AG08395 (cell line): ENCODE measurements at places on chromosomes 3 and 15.

DNA sequence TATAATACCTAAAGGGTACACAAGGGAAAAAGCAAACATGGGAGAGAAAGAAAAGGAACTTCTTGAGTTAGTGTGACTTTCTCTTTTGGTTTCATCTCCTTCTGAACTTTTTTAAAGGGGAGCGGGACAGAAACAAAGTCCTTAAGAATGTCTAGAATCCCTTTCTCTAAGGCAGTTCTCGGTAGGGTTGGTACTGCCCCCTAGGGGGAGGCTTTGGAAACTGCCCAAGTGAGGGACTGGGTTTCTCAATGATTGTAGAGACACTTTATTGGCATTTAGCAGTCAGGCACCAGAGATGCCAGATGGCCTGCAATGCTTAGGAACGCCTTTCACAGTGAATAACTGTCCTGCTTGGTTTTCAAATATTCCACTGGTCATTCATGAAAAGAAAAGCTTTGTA, 172.7 kb downstream of the WDR72 start:
- DNase-seq: no peak

DNA sequence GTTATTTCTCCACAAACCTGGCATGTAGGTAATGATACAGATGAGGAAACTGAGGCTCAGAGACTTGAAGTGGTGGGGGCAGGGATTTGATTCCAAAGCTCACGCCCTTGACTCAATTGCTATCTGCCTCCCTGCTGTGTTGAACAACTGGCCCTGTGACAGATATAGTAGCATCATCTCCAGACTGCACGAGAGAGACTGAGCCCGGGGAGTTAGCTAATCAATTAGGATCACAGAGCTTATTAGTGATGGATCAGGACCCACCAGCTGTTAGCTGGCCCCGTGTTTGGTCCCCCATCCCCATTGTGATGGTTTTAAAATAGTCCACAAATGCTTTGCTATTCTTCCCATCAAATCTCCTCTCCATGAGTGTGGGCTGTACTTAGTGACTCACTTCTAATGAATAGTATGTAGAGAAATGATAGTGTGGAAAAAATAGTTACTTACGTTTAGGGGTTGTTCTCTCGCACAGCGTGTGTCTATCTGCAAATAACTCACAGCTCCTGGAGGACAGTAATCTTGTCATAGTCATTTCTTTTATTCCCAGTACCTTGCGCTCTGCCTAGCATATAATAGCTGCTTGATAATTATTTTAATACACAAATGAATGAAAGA, 74.4 kb upstream of the KLF13 start:
- DNase-seq: no peak

GRCh38 chr3:111627092-111627491, 31.9 kb upstream of the ZBED2 start:
- DNase-seq: no peak

DNA sequence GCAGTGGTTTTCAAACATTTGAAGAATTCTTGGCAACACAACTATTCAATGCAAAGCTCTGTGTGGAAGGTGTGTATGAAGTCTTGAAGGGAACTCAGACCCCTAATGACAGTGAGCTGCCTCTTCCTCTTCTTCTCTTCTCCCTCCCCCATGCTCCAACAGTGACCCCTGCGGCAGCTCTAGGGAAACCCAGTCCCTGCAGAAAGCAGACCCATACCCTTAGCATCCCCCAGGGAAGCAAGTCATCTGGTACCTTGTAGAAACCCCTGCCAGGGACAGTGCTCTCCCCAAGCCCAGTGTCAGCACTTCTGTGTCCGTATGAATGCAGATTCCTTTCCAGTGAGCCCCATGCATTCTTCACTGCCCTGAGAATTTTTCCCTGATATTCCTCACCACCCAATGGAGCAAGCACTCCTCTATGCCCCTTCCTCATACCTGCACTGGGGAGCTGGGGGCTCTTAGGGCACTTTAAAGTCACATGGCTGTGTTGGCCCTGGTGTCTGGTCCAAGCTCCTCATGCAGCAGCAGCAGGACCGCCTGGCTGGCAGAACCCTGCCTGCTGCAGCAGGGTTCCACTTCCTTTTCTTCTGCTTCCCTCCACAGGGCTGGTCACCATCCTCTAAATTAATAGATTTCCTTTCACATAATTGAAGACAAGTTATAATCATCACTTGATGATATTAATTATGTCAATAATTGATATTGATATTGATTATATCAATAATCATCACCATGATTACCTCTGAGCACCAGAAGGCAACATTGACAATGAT, 442.5 kb downstream of the EPHB1 start:
- no peak for DNase-seq

- DNase-seq: peak; percentile 11
These were observed 1.1 kb downstream of the KCNH8 start for GRCh38 chr3:19149368-19149767.

- no peak for DNase-seq
These were observed 53.3 kb upstream of the NR2C2 start for GRCh38 chr3:14894085-14894484.

DNA sequence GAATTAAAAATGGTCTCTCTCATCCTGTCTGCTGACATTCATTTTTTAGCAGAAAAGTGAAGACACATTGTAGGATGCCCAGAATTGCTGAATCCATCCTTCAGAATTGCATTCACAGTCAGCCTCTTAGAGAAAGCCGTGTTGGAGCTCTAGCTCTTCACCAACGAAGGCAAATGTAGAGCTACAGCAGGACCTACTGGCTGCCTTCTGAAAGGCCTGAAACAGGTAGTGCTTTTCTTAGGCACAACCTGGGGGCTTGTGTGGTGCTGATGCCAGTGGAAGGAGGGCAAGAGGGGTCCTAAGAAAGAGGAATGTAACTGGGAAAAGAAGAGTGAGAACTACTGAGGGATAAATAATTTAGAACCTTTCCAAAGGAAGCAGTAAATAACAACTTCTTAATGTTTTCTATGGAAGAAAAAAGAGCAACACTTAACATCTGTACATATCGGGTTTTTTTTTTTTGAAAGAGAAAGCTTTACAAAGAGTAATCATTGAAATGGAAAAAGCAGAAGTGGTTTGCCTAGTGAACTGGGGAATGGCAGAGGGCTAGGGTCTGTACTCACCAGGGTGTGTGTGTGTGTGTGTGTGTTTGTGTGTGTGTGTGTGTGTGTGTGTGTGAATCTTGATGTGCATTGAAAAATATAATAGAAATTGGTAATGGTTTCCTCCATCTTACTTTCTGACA, 297.8 kb downstream of the SATB1 start:
- DNase-seq: no peak

- DNase-seq: no peak
These were observed 76.1 kb upstream of the DCLK3 start for GRCh38 chr3:36840453-36840921.

GRCh38 chr3:167843886-167844285, 108.4 kb downstream of the SERPINI1 start:
- DNase-seq: no peak

DNA sequence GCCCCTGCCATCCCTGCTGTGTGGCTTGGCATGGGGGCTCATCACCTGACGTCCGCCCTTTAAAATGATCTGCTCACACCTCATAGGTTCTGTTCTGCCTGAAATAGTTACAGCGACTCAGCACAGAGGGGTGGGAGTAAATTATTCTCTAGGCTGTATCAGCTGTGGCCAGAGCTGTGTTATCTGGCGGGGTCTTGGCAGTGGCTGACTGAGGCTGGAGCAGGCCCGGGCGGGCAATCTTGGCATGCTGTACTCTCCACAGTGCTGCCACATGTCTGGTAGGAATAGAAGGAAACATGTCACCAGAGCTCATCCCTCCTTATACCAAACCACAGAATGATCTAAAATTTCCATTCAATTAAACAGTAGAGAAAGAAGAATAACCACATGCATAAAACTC, 499.9 kb upstream of the LMCD1 start:
- DNase-seq: no peak

- DNase-seq: no peak
These were observed 88.8 kb upstream of the TSEN2 start for GRCh38 chr3:12395349-12396012.

DNA sequence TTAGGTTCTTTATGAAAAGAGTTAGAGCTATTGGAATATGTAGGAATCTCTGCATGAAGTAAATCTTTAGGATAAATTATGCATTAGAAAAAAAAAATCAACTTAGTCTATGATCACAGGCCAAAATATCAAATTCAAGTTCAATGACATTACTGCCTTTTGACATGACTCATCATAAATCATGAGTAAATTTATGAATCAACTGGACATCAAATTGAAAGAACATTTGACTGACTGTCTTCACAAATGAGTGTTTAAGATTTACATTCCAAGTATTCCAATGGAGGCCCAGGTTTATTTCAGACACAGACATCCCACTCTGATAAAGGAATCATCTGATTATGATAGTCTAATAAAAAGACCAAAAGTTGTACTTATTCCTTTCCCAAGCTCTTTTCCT, 192.8 kb upstream of the TTC14 start:
- DNase-seq: no peak

DNA sequence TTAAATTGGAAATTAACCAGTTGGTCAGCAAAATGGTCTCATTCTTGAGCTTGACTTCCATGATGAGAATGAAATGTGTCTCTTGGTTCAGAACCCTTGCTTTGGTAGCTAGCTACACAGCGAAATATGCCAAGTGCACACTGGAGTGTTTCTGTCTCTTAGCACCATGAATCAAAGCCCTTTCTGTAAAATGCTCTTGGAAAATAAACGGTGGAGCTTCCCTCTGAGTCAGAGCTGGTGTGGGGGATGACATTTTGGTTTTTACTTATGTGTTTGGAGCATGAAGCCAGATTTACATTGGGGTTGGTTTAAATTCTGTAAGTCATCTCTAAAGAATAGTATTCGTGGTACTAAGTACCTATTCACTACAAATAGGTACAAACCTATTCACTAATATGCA, 85.1 kb upstream of the NANOGP8 start:
- DNase-seq: peak; percentile 2

DNA sequence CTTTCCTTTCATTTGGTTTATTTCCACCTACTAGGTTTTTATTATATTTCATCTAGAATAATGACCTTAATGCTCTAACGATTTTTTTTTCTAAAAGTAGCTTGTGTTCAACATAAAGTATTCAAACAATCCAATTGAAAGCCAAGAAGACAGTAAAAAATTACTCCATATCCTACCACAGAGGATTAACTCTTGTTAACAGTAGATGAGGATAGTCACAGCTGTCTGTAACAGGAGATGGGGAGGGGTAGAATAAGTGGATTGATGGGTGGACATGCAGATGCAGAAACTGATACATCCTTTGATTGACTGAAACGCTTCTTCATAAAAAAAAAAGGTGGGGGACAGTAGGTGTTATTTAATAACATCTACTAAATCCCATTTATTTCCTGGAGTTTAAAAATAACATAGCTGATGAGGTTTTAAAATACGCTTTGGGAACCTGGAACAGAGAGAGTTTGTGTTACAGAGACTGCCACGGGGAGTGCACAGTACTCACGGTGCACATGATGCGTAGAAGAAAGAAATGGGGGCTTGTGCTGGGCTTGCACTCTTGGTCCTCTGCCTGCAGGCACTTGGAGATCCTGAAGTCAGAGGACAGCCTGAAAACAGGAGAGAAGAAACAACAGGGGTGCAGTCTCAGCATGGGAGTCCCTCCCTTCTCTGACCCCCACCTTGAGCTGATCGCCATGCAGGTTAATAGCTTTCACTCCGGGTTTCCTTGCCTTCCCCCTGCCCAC, 226.7 kb downstream of the THSD4 start:
- no peak for DNase-seq

- no peak for DNase-seq
These were observed 36.6 kb downstream of the MUC20 start for GRCh38 chr3:195757438-195757770.

- DNase-seq: peak; percentile 82
These were observed at the start of gene EEFSEC for GRCh38 chr3:128153156-128154041. EEFSEC (plus strand) TSS chr3:128153481; CDS start chr3:128153508, 27 bp downstream.

DNA sequence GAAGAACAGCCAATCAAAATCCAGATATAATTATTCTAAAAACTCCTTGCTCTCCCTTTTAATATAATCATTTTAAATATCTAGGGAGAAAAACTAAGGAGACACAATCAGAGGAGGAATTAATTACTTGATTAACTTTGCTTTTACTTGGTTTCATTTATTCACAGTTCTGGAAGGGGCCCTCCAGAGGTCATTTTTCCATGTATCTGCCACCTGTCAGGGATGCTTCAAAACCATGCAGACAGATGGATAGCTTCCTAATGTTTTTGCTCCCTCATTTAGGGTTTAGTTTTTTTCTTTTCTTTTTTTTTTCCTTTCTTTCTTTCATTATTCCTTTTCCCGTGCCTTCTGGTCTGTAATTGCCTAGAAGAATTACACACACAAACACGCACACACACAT, 438.1 kb upstream of the ARPP21 start:
- no peak for DNase-seq

DNA sequence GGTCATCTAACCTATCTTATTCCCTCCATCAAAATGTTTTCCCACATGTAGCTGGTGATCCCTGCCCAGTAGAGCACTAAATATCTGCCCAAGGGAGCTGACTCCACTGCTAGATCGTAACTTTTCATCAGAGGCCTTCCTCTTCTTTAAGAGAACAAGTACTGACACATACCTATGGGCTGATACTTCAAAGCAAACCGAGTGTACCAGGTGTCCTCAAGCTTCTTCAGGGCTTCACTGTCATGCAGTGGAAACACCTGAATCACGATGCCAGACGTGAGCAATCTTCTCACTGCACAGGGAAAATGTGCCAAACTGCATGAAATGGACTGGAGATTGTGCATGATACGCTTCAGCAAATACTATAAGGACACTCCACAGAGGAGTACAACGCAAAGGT, 41.6 kb downstream of the ANO10 start:
- DNase-seq: no peak

DNA sequence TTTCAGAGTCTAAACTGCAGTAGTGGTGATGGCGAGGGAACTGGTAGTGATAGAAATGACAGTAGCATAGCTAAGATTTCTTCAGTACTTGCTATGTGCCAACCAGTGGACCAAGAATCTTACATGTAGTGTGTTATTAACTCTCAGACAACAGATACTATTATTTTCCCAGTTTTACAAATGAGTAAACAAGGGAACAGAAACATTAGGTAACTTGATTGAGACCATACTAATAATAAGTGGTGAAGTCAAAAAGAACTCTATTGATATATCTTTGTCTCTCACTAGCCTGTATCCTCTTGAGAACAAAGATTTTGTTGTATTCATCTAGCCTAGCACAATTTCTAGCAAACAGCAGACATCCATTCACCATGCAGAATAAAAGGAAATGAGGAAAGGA, 250.1 kb downstream of the ZBTB20 start:
- no peak for DNase-seq

GRCh38 chr3:13235079-13235478, 161.8 kb upstream of the IQSEC1 start:
- no peak for DNase-seq

- no peak for DNase-seq
These were observed 12.3 kb downstream of the KY start for GRCh38 chr3:134638385-134639030.

DNA sequence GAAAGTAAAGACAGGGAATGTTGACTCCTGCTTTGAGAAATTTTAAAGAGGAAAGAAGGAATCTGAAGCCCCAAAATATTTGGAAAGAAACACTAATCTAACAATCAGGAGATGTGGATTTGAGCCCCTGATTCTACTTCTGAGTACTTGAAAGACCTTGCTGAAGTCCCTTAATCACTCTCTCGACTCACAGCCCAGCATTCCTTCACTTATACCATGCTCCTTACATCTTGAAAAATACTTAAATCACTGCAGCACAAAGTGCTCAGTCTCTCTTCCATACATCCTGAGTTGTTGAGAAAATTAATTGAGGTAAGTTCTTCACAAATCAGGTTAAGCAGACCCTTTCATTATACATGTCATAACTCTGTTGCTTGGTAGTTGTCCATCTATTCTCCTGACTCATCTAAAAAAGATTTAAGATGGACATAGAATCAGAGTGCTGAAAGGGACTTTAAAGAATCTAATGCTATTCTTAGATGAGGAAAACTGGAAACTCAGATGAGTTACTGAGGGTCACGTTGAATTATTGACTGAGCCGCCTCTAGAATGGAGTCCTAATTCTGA, 72.8 kb upstream of the THSD4 start:
- no peak for DNase-seq
